Suppressor macrophage treated with lipopolysaccharide for 1 hour (primary cell): ENCODE measurements at places on chromosomes 7 and 10.

DNA sequence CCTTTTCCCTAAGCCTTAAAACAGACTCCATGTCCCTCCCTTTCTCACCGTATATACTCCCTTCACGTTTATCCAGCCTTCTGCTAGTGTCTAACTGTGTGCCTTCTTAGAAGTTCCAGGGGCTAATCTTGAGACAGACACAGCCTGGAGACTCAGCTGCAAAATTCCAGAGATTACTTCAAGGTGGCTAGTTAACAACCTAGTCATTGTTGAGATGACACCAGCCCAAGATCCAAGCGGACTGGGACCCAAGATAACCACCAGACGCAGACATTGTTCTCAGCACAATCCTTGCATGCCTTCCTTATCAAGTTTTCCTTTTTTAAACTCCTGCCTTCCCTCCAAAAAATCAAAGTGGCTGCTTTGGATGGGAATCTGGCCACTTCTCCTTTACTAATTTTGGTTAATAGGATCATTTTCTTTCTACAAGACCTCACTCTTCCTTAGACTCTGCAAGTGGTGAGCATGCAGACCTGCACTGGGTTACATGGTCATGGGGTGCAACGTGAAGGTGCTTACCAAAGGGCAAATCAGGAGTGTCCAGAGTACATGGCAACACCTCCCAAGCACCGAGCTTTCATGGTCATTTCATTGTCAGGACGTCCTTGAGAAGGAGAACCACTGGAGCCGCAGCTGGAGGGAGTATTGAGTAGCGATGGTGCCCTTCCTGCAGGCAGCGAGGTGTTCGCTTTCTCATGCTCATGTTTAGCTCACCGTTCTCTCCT is 69.7 kb downstream of the ANLN start:
- no peak for DNase-seq

GRCh38 chr10:32239769-32240168 is 107.2 kb downstream of the EPC1 start:
- DNase-seq = peak; percentile 79

GRCh38 chr7:77696643-77697534 is 630 bp downstream of the RSBN1L start:
- DNase-seq = peak; percentile 88

DNA sequence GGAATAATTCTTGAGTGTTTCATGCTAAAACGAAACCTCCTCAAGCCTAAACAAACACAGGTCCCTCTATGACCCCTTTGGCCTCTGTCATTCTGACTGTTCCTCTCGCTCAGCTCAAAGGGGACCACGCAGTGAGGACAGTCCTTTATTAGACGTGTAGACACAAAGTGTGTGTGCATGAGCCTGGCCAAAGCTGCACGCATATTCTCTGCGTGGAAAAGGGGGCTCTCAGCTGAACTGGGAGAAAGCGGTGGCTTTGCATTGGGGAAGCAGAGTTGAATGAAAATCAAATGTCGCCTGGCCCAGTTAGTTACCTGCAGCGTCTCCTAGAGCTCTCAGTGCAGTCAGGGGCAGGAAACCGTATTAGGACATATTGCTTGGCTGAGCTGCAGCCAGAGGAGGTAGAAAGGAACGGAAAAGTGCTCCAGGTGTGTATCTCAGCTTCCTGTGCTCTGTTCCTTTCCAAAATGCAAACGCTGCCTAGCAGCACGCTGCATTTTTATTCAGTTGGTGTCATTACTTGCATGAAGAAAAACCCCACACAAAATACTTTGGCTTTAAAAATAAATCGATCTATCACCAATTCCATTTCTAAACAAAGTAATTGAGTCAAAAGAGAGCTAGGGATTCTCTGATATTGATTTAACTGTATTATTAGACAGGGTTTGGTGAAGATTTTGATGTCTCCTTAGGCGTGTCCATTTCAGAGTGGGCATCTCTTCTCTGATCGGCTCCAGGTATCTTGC is 4.9 kb downstream of the GATA3 start:
- no peak for DNase-seq

- no peak for DNase-seq
Measured at GRCh38 chr7:97733276-97734161, 1.6 kb downstream of the TAC1 start.

DNA sequence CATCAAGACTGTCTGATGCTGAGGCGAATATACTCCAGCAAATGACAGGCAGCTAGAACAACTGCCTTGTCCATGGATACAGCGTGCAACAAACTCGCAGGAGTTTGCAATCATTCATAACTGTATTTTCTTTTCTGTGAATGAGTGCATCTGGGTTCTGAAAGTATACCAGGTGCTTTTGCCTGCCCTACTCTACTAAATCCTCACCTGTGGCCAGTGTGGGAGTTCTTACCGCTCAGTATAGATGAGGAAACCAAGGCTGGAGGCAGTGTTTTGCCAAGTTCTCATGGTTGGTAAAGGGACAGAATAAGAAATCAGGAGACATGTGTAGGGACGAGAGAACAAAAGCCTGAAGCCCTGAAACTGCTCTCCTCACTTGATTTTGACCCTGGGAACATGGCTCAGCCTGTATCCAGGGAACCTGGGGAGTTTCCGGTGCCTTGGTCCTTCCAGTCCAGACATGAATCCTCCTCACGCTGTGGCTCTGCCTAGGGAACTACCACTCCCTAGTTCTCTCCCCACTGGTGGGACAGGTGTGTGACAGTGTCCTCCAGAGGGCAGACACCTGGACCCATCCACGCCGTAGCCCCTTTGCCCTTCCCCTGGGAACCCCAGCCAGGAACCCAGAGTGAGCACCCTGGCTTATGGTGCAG is 142.0 kb downstream of the CDH23 start:
- DNase-seq = no peak

DNA sequence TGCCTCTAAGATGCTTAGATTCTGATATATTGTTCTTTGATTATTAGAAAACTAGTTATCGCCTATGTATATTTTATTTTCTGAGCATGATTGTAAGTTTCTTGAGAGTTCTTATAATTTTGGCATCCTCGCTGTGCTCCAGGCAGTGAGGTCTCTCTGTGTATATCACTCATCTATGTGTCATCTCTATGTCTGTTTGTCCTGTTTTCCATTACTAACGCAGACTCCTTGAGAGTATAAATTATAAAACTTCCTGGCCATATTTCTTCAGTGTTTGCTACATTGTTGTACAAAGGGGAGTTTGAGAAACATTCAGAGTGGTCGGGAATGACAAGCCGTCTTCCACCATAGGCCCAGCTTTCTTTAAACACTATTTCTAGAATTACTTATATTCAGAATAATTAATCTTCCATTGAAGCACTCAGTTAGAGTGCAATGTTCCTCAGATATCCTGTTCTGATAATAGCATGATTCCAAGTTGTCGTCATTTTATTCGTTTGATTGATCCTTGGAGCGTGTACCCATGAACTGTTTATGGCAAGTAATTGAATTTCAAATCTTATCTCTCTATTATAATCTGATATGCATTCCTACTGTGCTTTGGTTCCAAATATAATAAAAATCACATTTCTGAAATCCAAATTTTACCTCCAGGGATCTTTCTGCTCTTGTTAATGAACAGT is 206.6 kb downstream of the BAMBI start:
- no peak for DNase-seq
